ENCODE measurements at places on chromosomes 16 and 17.

GRCh38 chr17:16371742-16372141 is 9.1 kb upstream of the UBB start:
- DNase-seq = no peak

- no peak for DNase-seq
These were observed 34.7 kb upstream of the BRD7 start for GRCh38 chr16:50403491-50403890.

DNA sequence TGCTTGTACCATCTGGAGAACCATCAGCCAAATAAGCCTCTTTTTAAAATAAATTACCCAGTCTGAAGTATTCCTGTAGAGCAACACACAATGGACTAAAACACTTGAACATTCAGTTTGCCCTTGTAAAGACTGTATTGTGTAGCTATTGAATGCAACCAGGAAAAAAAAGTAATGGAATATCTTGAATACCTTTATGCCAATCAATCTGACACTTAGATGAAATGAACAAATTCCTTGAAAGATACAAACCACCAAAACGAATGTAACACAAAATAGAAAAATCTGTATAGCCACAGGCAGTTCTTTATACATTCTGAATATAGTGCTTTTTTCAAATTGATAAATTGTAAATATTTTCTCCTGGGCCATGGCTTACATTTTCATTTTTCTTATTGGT is 63.3 kb upstream of the KCNJ16 start:
- no peak for DNase-seq

DNA sequence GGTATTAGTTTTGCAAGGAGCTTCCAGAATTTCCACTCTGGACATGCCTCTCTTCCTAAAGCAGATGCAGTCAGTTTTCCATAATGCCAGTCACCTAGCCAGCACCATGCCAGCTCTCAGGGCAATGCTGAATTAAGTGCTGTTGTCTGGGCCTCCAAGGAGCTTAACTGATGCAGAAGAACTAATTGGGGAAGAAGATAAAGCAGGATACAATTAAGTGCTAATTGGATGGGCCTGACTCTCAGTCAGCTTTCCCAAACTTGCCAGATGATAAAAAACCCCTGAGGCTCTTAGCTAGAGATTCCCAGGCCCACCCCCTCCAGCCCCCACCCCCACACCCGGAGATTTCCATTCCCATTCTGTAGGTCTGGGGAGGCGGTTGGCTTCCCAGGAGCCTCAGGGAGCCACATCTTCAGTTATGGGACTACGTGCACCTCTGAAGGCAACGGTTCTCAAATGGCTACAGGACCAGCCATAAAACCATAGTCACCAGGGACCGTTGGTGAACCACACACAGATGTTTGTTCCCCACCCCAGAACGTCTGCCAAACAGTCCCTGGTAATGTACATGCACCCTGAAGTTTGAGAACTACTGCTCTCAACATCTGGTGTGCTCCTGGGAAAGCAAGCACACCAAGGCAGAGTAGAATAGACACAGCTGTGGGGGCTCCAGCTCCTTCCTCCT is 499.1 kb upstream of the CDH5 start:
- no peak for DNase-seq

DNA sequence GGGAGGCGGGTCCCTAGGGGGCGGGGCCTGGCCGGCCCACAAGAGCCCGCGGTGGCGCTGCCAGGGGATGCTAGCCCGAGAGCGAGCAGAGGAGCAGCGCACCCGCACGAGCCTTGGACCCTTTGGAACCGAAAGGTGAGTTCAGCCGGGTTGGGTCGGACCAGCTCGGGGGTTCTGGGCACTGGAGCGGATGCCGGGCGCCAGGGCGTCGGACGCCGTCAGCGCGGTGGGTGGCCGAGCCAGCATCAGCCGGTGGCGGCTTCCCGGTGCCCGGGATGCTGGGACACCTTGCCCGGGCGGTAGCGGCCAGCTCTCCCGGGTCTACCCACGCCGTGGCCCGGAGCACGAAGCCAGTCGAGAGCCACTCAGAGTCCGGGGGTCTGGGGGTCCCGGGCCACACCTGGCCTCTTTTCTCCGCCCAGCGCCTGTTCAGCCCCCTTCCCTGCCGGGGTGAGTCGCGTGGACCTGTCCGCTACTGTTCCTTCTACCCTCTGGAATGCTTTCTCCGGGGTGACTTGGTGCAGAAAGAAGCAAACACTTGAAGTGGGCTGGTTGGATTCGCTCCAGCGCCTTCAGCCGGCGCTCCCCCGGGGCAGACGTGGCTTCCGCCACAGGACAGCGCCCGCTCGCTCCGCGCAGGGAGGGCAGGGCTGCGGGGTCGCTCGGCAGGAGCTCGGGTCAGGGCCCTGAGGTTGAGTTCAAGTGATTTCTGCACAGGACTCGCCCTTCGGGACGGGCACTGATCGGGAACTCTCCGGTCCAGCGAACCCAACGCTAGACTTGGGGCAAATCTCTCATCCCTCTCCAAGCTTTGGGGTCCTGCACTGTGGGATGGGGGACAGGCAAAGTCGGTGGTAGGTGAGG is at the start of gene SCNN1G:
Gene SCNN1G, plus strand, starts transcription at position 67 of the 864 bp plus-strand sequence. CDS start 3,527 bp downstream, outside the sequence.
- peak; percentile 14 for DNase-seq

DNA sequence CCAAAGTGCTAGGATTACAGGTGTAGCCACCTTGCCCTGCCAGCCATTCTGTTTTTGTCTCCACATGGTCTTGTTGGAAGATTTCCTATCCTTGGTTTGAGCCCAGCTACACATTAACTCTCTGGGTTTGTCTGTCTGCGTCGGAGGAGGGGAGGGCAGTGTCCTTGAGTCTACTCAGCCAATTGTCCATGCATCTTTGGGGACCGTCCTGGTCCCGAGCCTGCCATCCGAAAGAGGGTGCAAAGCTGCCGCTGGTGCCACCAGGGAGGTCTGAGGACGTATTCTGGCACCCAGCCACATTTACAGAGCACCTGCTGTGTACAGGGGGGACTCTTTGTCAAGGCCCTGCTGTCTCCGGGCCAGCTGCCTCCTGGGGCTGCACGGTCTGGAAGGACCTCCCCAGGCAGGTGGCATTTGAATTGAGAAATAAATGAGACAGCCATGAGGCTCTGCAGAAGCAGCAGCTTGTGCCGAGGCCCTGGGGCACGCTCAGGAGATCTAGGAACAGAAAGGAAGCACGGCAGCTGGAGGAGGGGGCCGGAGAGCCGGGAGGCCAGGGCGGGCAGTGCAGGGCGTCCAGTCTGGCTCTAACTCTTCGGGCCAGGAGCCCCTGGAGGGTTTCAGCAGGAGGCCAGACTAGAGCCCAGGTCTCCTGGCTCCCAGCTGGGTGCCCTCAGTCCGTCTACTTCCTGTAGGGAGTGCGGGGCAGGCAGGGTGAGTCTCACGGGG is 1.5 kb downstream of the CYBA start:
- peak; percentile 67 for DNase-seq

DNA sequence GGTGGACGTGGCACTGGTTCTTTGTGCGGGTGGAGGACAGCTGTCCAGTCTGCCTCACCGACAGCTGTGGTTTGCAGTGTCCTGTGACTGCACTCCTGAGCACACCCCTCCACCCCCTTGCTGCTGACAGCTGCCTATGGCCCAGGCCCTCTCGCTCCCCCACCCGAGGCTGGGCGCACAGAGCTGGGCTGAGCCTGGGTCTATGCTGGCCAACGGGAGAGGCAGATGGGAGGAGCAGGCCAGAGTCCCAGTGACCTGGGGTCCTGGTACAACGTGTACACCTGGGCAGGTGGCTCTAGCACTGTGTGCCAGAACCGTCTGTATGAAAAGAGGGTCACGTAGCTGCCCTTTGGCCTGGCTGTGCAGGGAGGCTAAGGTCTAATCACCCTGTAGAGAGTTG is 30.5 kb downstream of the BAIAP2 start:
- no peak for DNase-seq

DNA sequence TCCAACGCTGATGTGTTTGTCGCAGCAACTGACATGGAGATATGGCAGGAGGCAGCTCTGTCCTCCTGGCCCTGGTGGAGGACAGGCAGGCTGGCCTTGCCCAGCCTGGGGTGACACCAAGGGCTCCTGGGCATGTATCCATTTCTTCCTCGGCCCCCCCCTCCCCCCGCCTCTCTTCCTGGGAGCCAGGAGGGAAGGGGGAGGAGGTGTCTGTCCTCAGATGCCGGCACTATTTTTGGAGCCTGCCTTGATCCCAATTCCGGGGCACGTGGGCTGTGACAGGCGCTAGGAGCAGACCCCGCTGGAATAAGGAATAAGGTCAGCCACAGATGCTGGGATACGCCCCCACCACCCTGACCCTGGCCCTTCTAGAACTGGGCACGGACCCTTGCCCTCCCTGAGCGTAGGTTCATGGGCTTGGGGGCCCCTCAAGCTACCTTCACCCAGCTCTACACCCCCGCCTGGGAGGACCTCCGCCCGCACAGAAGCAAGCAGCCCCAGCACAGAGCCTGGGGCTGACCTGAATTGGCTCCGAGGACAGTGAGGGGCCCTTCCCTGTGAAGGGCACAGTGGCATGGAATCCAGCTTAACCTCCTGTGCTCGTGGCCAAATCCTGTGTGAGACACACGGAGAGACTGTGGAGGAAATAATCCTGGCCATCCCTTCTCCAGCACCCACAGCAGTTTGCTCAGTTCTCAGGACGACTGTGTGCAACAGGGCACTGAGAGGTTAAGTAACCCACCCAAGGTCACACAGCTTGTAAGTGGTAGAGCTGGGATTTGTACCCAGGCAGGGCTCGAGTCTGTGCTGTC is 24.1 kb downstream of the SEC14L5 start:
- no peak for DNase-seq

DNA sequence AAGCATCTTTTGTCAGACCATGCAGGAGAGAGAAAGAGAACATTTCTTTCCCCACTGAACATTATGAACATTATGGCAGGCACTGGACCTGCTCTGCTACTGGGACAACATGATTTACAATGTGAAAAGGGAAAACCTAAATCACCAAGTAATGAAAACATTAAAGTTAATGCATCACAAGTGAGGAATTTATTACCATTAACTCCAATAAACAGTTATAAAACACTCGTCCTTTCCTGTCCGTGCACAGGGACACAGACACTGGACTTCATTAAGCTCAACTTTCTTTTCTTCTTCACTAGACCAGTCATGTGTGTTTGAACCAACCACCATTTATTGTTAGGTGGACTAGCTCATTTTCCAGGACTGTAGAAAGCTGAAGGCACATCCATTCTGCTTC is 95.4 kb downstream of the SNX11 start:
- no peak for DNase-seq

- DNase-seq = no peak
These were observed 33.5 kb upstream of the NUFIP2 start for GRCh38 chr17:29327412-29327811.

- DNase-seq = no peak
These were observed 3.8 kb downstream of the NKIRAS2 start for GRCh38 chr17:42023524-42024349.

GRCh38 chr17:7404737-7405349 is 946 bp upstream of the TMEM256 start:
- DNase-seq = peak; percentile 45

DNA sequence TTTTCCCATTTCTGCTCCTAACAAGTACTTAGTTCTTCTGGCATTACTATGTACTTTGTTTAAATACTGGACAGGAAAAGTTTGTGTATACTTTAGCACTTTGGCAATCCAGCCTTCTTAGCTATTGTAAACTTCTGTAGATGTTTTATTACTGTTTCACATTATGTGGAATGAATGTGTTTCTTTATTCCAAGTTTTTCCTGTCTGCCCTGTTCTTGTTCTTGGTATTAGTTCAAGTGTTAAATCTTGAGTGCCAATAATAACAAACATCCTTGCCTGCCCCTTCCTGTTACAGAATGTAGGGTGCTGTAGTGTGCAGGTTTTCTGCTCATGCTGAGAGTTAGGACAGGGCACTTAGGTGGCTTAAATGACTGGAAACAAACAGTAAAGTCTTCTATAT is 7.3 kb upstream of the CAPNS2 start:
- DNase-seq = no peak

GRCh38 chr17:33871720-33872540 is 383.2 kb upstream of the CCL2 start:
- no peak for DNase-seq

- no peak for DNase-seq
These were observed 219.4 kb upstream of the CIBAR2 start for GRCh38 chr16:85331688-85332087.

- DNase-seq = no peak
These were observed 55.9 kb downstream of the USP22 start for GRCh38 chr17:20986767-20987510.

DNA sequence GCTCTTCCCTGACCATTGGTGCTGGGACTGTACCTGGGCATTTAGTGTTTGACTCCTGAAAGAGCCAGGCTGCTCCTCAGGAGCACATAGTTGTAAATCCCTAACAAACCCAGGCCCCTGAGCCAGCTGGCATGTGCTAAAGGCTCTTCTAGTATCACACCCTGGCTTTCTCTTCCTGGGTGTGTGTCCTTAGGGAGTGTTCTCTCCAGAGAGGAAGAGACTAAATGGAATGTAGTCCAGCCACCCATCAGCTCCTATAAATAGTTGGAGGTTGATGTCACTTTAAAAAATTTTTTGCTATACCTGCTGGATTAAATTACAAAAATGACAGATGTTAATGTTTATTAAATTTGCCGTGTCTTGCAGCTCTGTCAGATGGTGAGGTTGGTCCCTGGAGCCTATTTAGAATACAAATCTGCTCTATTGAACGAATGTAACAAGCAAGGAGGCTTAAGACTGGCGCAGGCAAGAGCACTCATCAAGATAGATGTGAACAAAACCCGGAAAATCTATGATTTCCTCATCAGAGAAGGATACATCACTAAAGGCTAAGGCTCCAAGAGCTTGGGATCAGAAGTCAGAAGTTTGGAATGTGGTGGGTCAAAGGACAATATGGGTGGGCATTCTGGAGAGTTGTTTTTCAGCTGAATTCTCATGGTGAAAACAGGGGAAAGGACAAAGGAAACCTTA is 13.1 kb upstream of the DUSP14 start:
- DNase-seq = no peak

DNA sequence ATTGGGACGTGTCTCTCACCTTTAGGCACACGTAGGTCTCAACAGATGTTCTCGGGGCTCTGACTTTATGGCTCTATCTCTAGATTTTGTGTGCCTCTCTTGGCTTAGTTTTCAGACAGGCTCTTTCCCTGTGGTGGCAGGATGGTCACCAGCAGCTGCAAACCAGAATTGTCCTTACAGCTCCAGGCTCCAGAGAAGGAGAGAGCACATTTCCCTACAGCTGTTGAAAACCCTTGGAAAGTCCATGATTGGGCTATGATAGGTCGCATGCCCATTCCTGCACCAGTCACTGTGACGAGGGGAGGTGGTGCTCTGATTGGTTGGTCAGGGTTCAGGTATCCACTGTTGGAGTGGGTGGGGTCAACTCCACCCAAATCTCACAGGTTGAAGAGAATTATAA is 41.5 kb downstream of the SHISA9 start:
- no peak for DNase-seq

DNA sequence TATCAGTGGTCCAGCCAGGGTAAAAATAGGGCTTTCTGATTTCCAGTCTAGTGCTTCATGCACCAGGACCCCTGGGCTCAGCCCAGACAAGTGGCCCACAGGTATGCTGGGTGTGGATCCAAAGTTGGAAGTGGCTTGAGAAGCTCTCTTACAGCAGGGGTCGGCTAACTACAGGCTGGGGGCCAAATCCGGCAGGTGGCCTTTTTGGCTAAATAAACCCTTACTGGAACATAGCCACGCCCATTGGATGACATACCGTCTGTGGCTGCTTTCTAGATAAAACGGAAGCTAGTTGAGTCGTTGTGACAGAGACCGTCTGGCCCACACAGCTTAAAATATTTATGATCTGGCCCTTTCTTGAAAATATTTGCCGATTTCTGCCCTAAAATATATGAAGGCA is 119.0 kb upstream of the CDC42EP4 start:
- DNase-seq = no peak

- DNase-seq = no peak
These were observed 38.1 kb downstream of the GPT2 start for GRCh38 chr16:46922239-46922638.

Measured in ACHN (cell line).